ENCODE measurements at places on chromosomes 13 and 19. TPM values are rescaled to one million over a fixed set of nuclear protein-coding genes. Genes with fewer than 3 reads are reported as not detected.

The CASP14 gene
- not detected for total RNA-seq

The CBARP gene
- total RNA-seq = 3.7 TPM

The DACT3 gene
- 3.4 TPM for total RNA-seq

The CYP4F11 gene
- total RNA-seq = 0.79 TPM

The ZNF813 gene
- total RNA-seq = 3.4 TPM

DNA sequence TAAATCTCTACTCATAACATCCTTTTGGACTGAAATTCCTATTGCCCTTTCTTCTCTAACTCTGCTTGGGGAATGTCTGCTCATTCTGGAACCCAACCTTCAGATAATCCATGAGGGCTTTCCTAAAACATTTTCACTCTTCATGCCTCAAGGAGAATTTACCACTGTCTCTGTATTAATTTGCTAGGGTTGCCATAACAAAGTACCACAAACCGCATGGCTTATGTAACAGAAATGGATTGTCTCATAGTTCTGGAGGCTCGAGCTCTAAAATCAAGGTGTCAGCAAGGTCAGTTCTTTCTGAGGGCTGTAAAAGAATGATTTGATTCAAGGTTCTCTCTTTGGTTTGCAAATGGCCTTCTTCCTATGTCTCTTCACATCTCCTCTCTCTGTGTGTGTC, 209.7 kb downstream of the LACC1 start:
- DNase-seq = no peak

DNA sequence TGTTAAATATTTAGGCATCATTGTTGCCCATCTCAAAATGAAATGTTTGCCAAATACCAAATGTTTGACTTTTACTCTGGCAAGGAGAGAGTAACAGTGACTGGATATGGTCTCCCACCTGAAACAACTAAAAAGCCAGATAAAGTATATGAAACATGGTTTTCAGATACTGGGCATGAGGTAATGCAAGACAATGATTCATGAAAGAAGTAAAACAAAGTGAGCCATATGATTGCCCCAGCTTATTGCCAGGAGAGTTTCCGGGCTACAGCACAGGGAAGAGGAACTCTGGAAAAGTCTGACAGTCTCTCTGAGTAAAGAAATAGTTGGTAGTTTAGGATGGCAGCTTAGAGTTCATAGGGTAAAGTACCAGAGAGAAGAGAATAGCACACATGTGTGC, 354.6 kb downstream of the DNAJC15 start:
- no peak for DNase-seq

DNA sequence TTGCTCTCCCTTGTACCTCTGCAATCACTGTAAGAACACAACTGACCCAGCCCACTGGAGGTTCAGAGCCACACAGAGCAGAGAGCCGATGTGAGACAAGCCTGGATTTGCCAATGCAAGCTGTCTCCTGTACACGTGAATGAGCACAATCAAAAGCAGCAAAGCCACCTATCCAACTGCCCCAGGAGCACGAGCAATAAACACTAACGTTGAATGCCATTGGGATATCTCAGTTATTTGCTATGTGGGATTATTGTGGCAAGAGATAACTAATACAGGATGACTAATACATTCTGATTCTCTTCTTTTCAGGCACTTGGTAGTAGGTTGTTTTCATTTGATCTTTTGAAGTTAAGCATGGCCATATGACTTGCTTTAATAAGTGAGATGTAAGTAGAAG, 85.2 kb upstream of the FAM216B start:
- no peak for DNase-seq

GRCh38 chr13:45328661-45329111, 12.3 kb downstream of the TPT1 start:
- no peak for DNase-seq

- DNase-seq = no peak
These were observed 6.6 kb downstream of the WDR18 start for GRCh38 chr19:990746-991145.

DNA sequence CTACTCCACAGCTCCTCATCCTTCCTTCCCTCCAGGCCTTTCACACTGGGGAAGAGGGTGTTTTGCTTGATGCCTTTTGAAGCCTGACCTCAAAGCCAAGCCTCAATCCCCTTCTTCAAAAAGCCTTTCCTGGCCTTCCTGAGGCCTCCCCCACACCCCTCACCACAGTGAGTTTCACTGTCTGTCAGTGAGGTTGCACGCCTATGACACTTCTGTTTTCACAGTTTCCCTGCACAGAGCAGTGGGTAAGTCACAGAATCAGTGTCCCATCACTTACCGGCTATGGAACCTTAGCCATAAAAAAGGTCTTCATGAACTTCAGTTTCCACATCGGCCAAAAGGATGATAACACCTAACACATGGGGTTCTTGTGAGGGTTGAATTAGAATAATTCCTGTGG, 371.4 kb downstream of the UQCRFS1 start:
- no peak for DNase-seq

GRCh38 chr19:3142781-3143337, 7.0 kb downstream of the GNA15 start:
- no peak for DNase-seq

- DNase-seq = no peak
These were observed 410.5 kb downstream of the KCNRG start for GRCh38 chr13:50425772-50426171.

DNA sequence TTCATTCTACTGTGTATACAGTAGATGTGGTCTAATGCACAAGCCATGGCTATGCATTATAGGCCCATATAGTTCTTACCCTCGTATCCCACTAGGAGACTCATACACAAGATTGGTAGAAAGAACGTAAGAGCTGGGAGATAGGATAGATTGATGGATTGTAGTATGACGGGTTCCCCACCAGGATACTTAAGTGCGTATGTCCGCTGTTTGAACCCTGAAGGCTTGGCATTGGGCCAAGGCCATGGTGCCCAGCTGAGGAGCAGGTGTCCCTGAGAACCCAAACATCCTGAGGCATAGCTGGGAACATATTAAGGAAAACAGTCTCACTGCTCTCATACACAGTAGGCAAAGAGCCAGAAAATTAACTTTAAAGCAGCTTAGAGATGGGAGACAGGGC, 617.5 kb upstream of the KLF12 start:
- DNase-seq = no peak

DNA sequence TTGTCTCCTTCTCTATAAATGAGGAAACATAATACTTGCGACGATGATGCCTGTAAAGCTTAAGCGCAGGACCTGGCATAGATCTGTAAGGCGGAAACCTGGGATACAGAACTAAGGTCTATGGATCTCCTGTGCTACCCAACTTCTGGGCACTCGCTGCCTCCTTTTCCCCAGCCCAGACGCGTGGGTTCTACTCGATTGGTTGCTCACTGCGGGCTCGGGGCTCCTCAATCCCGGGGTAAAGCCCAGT, 615 bp upstream of the PSMC4 start:
- DNase-seq = no peak

GRCh38 chr13:100473087-100473486, 115.5 kb downstream of the GGACT start:
- no peak for DNase-seq

DNA sequence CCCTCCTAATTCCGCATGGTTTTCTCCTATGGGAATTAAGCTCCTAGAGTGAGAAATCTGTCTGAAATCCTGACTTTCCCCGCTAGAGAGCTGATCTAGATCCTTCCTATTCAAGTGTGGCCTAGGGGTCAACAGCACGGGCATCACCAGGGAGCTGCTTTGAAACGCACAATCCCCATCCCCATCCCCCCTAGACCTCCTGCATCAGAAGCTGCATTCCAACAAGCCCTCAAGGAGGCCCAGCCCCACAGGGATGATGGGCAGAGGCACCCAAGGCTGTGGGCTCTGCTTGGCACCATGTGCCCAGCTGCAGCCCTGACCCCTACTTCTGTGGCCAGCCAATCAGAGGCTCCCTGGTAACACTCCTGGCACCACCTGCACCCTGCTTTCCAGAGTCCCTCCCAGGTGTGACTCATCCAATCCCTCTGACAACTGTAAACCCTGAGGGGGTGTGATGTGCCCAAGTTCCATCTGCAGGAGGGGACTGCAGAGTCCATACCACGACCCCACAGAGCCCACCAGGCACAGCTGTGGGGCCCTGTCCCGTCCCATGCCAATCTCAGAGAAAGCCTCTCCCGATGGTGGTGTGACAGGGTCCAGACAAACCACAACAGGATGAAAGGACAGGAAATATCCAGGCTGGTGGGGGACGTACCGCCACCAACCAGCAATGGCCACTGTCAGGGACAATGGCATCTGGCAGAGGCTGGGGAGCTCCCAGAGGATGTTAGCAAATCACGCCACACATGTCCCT, 19.8 kb upstream of the SLC35E1 start:
- DNase-seq = no peak

DNA sequence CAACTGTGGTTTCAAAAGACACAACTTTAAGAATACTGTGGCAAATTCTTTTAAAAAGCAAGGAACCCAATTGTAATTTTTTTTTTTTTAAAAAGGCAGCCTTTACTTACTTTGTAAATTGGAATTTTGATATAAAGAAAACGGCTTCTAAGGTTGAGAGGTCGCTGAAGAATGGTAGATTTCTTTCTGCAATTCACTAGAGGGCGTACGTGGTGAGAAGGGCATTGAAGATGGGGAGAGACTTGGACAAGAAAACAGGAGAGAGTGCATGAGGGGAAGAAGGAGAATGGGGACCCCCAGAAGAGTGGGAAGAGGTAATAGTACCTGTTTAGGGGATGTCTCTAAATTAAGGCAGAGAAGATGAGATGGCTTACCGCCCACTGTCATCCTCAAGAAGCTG, 33.5 kb upstream of the PABPC3 start:
- peak; percentile 52 for DNase-seq

GRCh38 chr19:44623080-44623479, 9.7 kb downstream of the IGSF23 start:
- no peak for DNase-seq

DNA sequence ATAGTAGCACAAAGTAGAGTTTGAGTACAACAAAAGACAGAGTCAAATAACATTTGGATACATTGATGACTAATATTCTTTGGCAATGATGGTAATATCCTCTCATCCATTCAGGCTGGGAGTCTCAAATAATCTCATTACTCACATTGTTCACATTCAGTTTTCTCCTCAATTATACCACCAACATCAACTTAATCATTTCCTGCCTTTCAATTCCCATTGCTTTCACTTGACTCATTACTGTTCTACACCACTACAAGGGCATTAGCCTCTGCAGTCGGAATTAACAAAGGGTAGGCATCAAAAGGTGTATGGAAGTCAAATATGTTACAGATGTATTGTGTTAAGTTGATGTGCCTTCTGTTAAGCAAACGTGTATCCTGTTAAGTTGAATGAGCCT, 518.4 kb upstream of the SLITRK1 start:
- DNase-seq = no peak

GRCh38 chr19:17264641-17264979, at the start of gene USHBP1:
Gene USHBP1, minus strand, starts transcription at chr19:17264745. Its CDS starts 446 bp downstream, at chr19:17264299.
- DNase-seq = no peak

GRCh38 chr13:55937180-55937579, 1203.5 kb upstream of the PRR20A start:
- no peak for DNase-seq

- DNase-seq = peak; percentile 66
These were observed 5.9 kb downstream of the BORCS8 start for GRCh38 chr19:19185853-19186740.

GRCh38 chr13:51420681-51421490, 31.9 kb downstream of the INTS6 start:
- DNase-seq = no peak

- DNase-seq = no peak
These were observed 102.6 kb upstream of the RNF113B start for GRCh38 chr13:98279473-98280175.

GRCh38 chr19:5867201-5868136, 2.9 kb downstream of the FUT5 start:
- DNase-seq = no peak

DNA sequence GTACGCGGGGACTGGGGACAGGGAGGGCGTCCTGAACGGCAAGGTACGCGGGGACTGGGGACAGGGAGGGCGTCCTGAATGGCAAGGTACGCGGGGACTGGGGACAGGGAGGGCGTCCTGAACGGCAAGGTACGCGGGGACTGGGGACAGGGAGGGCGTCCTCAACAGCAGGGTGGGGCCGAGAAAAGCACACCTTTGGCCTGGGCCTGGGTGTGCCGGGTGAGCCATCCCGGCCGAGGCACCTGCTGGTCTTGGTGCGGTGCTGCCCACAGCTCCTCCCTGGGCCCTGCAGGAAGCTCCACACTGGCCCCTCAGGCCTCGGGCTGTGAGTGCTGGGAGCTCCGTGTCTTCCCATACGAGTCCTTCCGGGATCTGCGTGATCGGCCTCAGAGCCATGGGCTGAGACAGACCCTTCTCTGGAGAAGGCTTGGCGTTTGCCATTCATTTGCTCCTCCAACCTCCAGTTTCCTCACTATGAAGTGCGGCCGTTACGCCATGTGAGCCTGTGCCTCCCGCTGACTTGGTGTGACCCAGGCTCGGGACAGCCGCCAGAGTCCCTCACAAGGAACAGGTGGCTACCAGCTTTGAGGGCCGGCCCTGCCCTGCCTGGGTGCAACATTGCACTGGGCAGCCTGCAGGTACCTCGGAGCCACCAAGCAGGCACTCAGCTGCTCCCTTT, 7.8 kb upstream of the ZNF554 start:
- DNase-seq = no peak

DNA sequence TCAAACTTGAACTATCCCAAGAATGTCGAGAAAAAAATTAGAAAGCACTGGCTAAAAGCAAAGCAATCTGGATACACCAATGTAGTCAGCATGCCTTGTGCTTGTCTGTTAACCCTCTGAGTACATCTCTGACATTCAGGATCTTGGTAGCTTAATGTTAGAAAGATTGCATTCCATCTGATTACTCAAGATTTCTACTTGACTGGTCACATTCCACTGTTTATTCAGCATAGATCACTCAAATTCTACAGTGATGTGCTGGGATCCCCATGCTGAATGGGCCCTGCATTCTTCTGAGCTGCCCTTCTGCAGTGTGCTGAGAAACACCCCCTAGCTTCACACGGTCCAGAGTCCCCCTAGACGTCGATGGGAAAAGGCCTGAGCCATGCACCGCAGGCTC, 295.4 kb upstream of the MAB21L1 start:
- DNase-seq = no peak

DNA sequence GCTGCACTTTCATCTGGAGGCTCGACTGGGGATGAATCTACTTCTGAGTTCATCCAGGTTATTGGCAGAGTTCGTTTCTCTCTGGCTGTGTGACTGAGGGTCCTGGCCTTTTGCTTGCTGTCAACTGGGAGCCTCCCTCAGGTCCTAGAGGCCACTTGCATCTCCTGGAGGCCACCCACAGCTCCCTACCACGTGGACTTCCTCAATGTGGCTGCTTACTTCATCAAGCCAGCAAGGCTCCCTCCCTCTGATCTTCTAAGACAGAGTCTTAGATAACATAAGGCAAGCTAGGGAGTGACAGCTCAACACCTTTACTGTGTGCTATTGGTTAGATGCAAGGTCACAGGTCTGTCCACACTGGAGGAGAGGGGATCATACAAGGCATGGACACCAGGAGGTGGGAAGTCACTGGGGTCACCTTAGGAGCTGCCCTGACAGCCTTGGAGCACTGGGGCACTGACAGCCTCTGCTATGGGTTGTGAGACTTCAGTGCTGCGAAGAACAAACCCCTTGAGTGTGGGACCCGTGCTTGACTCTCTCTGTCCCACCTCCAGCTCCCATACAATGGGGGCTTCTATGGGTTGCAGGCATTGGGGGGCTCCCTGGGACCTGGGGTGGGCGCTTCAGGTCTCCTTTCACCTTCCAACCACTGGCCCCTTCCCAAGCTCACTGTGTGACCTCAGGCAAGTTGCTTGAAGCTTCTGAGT, 5.3 kb downstream of the FAM187B start:
- DNase-seq = no peak

- no peak for DNase-seq
These were observed 8.7 kb upstream of the ZNF548 start for GRCh38 chr19:57380923-57381322.

- DNase-seq = no peak
These were observed 85.8 kb downstream of the RAB20 start for GRCh38 chr13:110475550-110476219.

GRCh38 chr19:3695124-3695733, 5.0 kb downstream of the PIP5K1C start:
- DNase-seq = no peak
